ENCODE measurements at places on chromosomes 7 and 10. TPM values are rescaled to one million over a fixed set of nuclear protein-coding genes. Genes with fewer than 3 reads are reported as not detected.

The SDK1 gene
- 8.4 TPM for polyA plus RNA-seq

The C10orf53 gene
- polyA plus RNA-seq: not detected

DNA sequence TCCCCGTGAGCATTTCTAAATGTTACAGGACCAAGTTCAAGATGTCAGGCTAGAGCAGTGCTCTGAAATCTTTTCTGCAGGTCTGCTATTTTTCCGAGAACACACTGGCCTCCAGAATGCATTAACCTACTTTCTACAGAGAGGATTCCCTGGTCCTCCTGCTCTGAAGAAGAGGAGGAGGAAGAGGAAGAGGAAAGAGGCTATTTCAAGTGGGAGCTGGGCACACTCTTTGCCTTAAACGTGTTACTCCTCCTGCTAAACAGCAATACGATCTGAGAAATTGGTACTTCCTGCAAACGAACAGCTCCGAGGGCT, 157.4 kb downstream of the FRMD4A start:
- DNase-seq: no peak

The AFAP1L2 gene
- polyA plus RNA-seq: 48.8 TPM

DNA sequence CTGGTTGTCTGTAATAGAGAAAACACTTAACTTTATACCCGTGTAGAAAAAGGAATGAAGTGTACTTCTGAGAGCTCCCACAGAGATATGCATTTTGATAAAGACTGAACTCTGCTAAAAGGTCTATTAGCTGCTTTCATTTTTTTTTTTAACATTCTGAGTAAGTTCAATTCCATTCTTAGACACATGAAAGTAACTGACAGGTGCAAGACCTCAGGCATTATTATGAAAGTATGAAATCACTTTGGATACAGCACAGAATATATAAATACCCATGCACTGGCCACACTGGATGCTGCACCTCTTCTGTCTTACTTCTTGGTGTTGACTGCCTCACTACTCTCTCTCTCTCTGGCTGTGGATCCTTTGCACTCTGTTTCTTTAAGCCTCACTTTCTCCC, 46.2 kb downstream of the VWDE start:
- no peak for DNase-seq

- no peak for DNase-seq
These were observed 14.6 kb downstream of the FAM149B1 start for GRCh38 chr10:73182568-73182967.

- DNase-seq: no peak
These were observed 21.5 kb downstream of the C10orf53 start for GRCh38 chr10:49700997-49701396.

DNA sequence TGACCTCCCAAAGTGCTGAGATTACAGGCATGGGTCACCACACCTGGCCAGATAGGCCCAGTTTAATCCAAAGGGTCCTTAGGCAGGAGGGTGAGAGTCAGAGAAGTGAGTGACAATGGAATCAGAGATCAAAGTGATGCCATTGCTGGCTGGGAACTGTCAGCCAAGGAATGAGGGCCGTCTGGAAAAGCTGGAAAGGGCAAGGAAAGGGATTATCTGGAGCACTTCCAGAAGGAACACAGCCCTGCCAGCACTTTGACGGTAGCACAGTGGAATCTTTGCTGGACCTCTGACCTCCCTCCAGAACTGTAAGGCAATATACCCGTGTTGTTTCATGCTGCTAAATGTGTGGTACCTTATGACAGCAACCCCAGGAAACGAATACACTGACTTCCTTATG, 11.3 kb upstream of the TAS2R40 start:
- no peak for DNase-seq

DNA sequence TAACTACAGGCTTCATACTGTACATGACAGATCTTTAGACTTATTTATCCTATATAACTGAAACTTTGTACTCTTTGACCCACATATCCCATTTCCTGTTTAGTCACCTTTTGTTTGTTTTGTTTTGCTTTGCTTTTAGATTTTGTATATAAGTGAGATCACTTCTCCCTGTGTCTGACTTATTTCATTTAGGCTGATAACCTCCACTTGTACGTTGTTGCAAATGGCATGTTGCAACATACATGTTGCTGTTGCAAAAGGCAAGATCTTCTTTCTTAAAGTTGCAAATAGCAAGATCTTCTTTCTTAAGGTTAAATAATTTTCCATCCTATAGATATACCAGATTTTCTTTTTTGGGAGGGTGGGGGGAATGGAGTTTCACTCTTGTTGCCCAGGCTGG, 341.5 kb downstream of the OTUD1 start:
- no peak for DNase-seq

The ERVW-1 gene
- 1.0 TPM for polyA plus RNA-seq

DNA sequence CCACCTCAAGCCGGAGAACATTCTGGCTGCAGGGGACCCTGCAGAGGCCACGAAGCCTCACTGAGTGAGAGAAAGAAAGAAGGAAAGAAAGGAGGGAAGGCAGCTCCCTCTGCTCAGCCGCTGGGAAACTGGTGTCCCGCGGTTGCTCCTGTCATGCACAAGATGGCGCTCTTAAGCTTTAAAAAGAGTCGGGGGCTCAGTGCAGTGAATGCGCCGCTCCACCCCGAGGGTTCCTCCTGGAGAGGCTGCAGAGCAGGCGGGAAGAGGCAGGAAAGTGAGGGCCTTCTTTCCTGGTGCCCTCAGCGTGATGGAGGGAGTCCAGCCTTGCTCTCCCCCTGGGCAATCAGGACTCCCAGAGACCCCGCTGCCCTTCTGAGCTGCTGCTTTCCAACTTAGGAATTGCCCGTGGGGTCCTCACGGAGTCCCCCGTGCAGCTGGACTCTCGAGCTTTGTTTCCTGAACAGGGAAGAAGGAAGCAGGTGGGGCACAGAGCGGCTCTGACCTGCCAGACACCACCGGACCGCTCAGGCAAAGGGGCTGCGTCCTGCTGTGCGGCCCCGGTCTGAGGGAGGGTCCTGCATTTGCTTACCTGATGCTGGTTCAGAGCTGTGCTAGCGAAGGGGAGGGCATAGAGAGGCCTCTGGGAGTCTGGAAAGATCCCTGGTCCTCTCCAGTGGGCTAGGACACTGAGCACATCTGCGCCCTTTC, 141.9 kb upstream of the MKI67 start:
- DNase-seq: peak; percentile 50

The RARRES2 gene
- 57.0 TPM for polyA plus RNA-seq

DNA sequence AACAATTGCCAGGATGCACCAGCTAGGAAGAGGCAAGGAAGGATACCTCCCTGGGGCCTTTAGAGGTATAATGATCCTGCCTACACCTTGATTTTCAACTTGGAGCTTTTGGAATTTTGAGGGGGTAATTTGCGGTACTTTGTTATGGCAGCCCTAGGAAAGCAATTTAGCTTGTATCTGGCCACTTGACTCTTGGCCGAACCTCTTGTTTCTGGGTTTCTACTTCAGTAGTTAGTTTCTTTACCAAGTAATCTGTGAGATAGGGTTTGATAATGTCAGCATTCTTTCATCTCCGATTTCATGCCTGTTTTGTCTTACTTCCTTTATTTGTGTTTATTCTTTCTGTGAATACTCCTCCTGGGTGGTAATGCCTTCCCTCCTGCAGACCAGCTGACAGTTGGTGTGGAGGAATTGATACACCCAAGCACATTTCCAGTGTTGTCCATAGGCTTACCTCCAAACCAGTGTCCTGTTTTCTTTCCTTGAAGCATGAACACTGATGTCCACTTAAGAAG, 163.7 kb downstream of the SND1 start:
- no peak for DNase-seq

- no peak for DNase-seq
These were observed 234.2 kb upstream of the FZD8 start for GRCh38 chr10:35876248-35876647.

The FZD1 gene
- polyA plus RNA-seq: 136 TPM

DNA sequence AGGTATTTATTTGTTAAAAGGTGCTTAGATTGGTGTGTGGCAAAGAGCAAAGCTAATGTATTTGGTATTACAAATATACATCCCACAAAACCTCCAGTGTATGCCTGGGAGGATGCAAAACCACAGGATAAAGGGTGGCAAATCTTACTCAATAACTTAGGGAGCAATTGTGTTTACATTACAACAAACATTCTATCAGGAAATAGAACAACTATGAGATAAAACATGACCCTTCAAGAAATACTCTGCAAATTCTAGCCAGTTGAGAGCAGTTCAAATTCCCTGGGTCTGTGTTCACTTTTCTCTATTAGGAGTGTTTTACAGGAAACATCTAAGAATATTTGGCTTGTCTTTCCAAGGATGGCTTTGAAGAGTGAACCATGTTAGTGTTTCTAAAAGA, 64.9 kb downstream of the CUL1 start:
- no peak for DNase-seq

DNA sequence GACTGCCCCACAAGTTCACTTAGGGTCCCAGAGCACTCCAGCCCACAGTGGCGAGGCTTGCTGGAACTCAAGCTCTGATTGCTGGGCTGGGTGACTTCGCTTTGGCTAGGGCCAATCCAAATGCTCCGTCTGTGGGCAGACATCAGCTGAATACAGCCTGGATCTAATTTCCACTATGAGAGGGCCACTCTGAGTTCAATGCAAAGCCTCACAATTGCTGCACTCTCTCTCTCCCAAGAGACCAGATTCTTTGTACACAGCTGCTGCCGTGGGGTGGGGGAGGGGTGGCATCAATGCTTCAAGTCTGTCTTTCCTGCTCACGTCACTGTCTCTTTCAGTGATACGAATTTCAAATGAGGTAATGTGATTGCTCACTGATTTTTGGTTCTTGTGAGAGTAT, 47.3 kb upstream of the BPGM start:
- DNase-seq: no peak

The ZNF365 gene
- 0.50 TPM for polyA plus RNA-seq

GRCh38 chr10:100934084-100934659, 21.4 kb downstream of the SLF2 start:
- DNase-seq: no peak

DNA sequence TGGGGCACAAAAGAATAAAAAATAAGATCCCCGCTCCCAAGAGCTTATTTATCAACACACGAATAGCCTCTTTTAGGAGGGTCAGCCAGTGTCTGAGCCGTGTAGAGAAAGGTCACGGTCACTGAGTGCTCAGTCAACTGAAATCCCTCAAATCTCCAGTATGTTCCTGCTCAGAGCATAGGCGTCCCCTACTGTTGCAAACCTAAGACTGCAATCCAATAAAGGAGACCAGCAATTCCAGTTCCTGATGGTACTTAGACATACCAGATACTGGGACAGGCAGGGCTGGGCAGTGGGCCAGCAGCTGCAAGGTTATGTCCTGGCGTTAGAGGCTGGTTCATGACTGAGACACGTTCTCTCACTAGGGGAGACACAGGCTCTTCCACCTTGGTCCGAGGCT, 93.6 kb downstream of the CACNB2 start:
- no peak for DNase-seq

GRCh38 chr7:27229448-27229847, 13.2 kb upstream of the EVX1 start:
- no peak for DNase-seq

The CRPPA gene
- 5.3 TPM for polyA plus RNA-seq

The ADRA2A gene
- polyA plus RNA-seq: 3.6 TPM

- DNase-seq: no peak
These were observed 14.3 kb downstream of the GALNT17 start for GRCh38 chr7:71145906-71146901.

The NUTM2A gene
- polyA plus RNA-seq: 3.5 TPM

- no peak for DNase-seq
These were observed 461.9 kb upstream of the KLF6 start for GRCh38 chr10:4246881-4247358.

DNA sequence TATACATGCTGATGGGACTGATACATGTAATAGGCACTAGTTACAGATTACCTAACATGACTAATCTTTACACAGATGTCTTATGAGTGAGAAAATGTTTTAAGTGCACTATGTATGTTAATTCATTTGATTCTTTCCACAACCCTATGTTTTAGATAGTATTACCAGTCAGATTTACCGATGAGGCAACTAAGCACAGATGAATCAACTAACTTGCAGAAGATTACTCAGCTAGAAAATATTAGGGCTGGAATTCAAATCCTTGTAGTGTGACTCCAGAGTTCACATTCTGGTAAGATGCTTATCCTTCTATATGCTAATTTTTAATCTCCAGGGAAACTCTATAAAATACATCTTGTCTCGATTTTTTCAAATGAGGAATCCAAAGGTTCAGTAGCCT, 964.9 kb downstream of the REEP3 start:
- no peak for DNase-seq

Data from left renal pelvis (tissue), 4 donors.